ENCODE measurements at places on chromosomes 11 and 22.

DNA sequence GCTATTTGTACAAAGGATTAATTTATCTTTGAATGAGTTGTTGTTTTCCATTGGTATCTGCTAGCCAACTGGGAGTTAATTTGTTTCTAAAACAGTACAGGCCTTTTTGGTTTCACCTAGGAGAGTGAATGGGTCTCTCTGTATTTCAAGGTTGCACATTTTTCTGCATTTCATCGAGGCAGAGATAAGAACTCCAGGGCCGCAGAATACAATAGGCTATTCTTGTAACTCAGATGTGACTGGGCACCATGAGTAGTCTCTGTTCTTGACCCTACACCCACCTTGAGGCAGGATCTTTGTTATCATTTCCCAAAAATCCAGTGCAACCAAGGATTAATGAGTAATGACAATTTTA lies 51.7 kb upstream of the OR9Q1 start:
- no peak for DNase-seq

DNA sequence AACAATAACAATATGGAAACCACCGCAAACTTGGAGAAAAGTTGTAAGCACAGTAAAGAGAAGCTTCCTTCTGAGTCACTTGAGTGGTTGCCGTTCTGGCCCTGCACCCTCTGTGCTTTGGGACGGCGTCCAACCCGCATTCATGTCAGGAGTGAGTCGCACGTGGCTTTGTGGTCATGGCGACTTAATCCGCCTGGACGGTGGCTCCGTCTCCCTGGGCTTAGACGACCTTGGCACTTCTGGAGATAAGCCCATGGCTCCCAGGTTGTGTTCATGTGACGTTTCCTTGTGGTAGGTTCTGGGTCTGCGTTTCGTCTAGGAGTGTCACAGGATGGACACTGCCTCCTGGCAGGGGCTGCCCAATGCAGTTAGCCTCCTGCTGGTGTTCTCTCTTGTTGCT lies 40.5 kb downstream of the TPCN2 start:
- no peak for DNase-seq

GRCh38 chr11:72631806-72632731 lies 42.2 kb downstream of the PDE2A start:
- no peak for DNase-seq

GRCh38 chr11:75471176-75471973 lies 38.4 kb upstream of the KLHL35 start:
- DNase-seq = no peak

GRCh38 chr22:37079158-37079557 lies 27.6 kb downstream of the KCTD17 start:
- DNase-seq = no peak

DNA sequence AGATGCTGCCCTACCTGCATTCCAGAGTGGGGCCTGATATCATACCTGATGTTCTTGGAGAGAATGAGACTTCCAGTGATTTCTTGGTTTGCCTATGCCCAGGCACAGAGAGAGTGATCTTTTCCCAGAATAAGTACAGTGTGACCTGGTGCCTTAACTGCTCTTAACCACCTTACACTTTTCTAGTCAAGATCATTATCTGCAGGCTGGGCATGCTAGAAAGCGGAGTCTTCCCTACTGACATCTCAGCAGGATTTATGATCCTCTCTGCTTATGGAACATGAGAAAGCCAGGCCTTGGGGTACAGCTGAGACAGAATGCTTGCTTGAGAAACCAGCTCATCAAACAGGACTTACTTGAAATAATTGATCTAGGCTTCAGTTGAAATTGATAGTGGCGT lies 53.1 kb downstream of the APIP start:
- DNase-seq = no peak

GRCh38 chr11:12171921-12172320 lies 61.5 kb downstream of the MICAL2 start:
- no peak for DNase-seq

DNA sequence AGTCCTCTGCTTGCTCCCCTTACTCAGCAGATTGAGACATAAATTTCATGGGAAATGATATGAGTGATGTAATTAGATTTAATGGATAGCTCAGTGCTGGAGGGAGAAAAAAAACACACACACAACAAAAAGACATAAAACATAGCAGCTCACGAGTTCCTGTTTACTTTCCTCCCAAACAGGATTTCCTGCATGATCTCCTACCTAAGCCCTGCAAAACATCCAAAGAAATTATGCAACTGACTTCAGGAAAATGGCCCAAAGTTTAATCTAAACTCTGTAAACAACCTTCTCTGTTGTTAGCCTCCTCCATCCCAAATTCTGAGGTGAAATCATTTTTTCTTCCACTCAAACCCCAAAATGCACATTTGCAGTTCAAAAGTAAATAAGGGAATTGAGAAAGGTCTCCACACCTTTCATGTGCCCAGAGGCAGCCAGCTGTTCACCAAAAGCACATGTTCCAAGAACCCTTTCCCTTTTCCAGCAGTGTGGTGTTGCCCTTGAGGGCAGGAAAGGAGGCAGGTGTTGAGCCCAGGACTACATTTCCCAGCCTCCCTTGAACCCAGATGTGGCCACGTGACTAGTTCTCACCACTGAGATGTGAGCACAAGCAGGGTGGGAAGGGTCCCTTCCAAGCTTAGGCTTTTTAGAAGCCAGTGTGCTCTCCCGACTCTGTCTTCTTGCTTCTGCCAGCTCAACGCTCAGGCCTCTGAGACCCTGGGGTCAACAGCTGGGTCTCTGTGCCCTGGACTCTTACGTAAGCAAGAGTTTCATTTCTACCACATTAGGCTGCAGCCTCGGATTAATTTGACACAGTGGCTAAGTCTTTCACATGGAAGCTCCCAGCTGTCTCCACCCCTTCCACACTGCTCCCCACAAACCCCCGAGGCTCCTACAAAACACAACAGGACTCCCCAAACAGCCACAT lies 301.2 kb downstream of the CTTN start:
- no peak for DNase-seq

GRCh38 chr11:83374311-83374710 lies 88.1 kb upstream of the CCDC90B start:
- no peak for DNase-seq

DNA sequence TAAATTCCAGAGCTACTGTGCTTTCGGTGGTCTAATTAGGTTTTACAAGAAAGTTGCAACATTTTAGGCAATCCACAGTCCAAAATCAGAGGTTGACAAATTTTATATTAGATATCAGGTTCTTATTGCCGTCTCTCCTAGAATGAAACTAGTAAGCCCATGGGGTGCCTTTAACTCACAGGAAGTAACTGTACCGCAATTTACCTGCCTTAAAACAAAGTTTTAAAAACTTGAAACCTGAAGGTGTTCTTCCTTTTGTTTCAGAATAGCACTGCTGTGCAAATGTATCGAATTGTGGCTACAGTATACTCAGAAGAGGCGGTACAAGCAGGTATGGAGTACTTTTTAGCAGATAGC lies 77.2 kb downstream of the PISD start:
- no peak for DNase-seq

DNA sequence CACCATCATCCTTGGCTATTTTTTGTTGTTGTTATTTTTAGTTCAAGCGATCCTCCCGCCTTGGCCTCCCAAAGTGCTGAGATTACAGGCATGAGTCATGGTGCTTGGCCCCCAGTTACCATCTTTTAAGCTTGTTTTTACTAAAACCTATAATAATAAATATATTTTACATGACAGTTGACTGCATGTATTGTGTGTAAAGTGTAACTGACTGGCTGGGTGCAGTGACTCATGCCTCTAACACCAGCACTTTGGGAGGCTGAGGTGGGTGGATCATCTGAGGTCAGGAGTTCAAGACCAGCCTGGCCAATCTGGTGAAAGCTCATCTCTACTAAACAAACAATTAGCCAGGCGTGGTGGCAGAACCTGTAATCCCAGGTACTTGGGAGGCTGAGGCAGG lies 386.2 kb downstream of the TENM4 start:
- DNase-seq = peak; percentile 37

Measured in AG04450 (cell line).